ENCODE measurements at places on chromosomes 6 and 20. TPM values are rescaled to one million over a fixed set of nuclear protein-coding genes. Genes with fewer than 3 reads are reported as not detected.

CTCFL gene
- not detected for total RNA-seq

TMC2 gene
- not detected for total RNA-seq

BPIFA1 gene
- not detected for total RNA-seq

HLA-DRA gene
- not detected for total RNA-seq

C6orf15 gene
- not detected for total RNA-seq

CLPSL1 gene
- total RNA-seq: not detected

RBBP8NL gene
- total RNA-seq: not detected

PAK5 gene
- not detected for total RNA-seq

PANK2 gene
- 54.2 TPM for total RNA-seq

TBXT gene
- not detected for total RNA-seq

DNA sequence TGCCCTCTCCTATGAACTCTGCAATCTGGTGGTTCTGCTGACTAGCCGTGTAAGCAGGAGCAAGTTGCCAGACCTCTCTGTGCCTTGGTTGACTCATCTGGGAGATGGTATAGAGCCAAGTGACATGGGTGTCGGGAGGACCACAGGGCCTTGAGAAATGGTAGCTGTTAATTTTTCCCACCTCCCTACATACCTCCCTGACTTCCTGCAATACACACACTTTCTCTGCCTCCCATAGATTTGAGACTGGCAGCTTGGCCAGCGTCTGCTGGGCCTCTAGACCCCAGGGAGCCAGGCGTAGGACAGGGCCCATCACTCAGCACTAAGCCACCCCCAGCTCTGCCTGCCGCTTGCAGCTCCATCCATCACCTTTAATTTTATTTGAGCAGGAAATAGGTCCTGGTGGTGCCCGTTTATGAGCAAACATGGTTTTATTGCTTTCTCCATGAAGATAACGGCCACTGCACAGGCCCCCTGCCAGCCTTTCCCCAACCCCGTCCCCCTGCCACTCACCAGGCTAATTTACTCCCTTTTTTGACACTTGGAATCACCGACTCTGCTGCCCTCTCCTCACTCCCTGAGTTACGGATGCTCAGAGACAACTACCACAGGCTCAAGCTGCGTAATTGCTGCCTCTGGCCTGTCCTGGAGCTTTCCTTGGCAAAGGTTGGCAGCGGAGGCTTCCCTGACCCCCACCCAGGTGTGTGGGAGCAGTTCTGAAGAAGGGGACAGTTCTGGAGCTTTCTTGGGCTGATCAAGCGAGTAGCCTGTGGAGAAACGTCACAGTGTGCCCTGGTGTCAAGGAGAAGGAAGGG is 11.1 kb downstream of the GLP1R start:
- no peak for DNase-seq
- no peak overlapping the region for H3K27ac ChIP-seq
- no peaks in the 10 kb centered on the region for H3K4me1 ChIP-seq
- no peaks in the 10 kb centered on the region for H3K36me3 ChIP-seq
- H3K27me3 ChIP-seq: peaks cover 7% of the 10 kb centered on the region

DNA sequence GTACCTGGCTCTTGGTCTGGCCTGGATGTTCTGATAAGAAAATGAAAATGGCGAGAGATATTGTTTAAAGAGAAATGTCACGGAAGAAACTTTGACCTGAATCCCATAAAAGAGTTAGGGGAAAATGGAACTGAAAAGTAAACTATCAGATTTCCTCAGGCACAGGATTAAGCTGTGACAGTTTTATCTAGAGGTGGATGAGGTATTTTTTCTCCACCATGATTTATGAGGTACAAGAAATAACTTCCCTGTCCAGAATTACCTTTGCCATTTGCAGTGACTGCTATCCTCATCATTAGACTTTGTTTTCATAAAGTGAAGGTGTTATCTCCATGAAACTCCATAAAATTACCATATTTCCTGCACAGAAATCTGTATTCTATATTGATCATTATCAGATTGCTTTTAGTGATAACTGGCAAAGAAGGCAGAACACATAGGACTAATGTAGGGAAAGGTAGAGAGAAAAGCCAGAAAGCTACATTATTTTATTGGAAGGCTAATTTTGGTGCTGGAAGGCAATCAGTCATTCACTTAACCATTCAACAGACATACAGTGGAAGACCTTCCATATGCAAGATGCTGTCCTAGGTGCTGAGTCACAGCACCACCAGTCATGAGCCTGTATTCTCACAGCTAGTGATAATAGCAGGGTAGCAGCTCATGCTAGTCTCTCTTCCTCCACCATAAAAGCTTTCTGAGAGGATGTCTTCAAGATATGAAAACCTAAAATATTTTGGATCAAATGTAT is 427.3 kb upstream of the CITED2 start:
- no peaks in the 10 kb centered on the region for H3K27me3 ChIP-seq
- H3K27ac ChIP-seq: no peak overlapping the region
- H3K4me1 ChIP-seq: no peaks in the 10 kb centered on the region
- H3K4me3 ChIP-seq: no peak overlapping the region

DNA sequence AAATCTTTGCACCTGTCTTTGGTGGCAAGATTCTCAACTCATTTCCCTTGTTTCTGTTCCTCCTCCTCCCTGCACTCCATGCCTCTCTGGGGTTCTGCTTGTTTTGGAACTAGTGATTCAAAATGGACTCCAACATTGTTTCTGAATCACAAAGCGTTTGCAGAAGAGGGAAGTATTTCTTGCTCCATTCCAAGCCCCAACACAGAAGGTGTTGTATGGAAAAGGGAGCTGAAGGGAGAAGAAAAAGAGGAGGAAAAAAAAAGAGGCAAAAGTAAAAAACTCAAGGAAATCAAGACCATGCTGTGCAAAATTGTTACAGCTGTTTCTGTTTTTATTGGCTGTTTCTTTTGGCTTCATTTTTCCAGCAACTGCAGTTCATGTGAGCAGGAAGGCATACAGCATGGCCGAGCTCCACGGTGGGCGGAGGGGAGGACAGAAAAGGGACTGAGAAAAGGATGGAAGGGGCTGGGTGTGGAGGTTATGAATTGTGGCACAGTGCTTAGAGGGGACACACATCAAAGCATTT is 66.9 kb upstream of the PRL start:
- H3K4me3 ChIP-seq: no peak overlapping the region
- no peaks in the 10 kb centered on the region for H3K36me3 ChIP-seq
- DNase-seq: no peak
- no peaks in the 10 kb centered on the region for H3K27me3 ChIP-seq
- H3K4me1 ChIP-seq: peaks cover 43% of the 10 kb centered on the region
- H3K27ac ChIP-seq: peak overlapping the region; percentile 77

GRCh38 chr6:168155193-168155592 is 76.2 kb upstream of the FRMD1 start:
- H3K27ac ChIP-seq: peak overlapping the region; percentile 98
- no peak overlapping the region for H3K4me3 ChIP-seq
- DNase-seq: peak; percentile 54
- peaks cover 85% of the 10 kb centered on the region for H3K4me1 ChIP-seq
- H3K36me3 ChIP-seq: no peaks in the 10 kb centered on the region

GRCh38 chr6:136644597-136644952 is 94.4 kb upstream of the MAP7 start:
- H3K4me1 ChIP-seq: peaks cover 2% of the 10 kb centered on the region
- no peaks in the 10 kb centered on the region for H3K36me3 ChIP-seq
- no peaks in the 10 kb centered on the region for H3K27me3 ChIP-seq
- H3K4me3 ChIP-seq: no peak overlapping the region

- no peak for DNase-seq
- no peak overlapping the region for H3K27ac ChIP-seq
- peaks cover 25% of the 10 kb centered on the region for H3K27me3 ChIP-seq
- peaks cover 11% of the 10 kb centered on the region for H3K4me1 ChIP-seq
- H3K36me3 ChIP-seq: no peaks in the 10 kb centered on the region
These were observed 433.7 kb downstream of the MAFB start for GRCh38 chr20:40255365-40255764.

DNA sequence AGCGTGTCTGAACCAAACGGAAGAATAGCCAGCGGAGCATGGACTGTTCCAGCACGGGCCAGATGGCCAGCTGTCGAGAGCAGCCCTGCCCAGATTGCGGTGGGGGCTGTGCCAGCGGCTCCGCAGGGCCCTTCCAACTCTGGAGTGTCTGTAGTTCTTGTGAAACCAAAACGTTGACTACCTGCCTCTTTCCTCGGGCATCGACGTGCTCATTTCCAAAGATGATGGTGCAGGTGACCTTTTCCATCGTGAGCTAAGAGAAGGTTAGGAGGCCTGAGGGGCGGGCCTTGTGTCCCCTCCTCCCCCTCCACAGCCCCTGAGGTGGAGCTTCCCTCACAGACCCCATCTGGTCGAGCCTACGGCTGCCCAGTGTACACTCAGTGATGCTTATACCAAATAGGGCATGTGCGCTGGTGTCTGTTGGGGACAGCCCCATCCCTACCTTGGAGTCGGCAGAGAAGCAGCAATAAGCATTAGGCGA is 12.9 kb upstream of the C20orf144 start:
- DNase-seq: no peak
- H3K36me3 ChIP-seq: peaks cover 21% of the 10 kb centered on the region

DNA sequence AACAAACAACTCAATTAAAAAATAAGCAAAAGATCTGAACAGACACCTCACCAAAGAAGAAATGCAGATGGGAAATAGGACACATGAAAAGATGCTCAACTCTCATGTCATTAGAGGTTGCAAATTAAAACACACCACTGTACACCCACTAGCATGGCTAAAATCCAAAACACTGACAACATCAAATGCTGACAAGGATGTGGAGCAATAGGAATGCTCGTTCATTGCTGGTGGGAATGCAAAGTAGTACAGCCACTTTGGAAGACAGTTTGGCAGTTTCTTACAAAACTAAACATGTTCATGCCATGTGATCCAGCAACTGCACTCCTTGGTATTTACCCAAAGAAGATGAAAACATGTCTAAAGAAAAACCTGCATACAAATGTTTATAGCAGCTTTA is 47.2 kb downstream of the CDK19 start:
- no peak for DNase-seq
- no peak overlapping the region for H3K27ac ChIP-seq
- H3K27me3 ChIP-seq: no peaks in the 10 kb centered on the region
- H3K36me3 ChIP-seq: peaks cover 23% of the 10 kb centered on the region

GRCh38 chr20:59525500-59526241 is 78.7 kb upstream of the PHACTR3 start:
- no peak overlapping the region for H3K27ac ChIP-seq
- no peaks in the 10 kb centered on the region for H3K36me3 ChIP-seq
- no peak for DNase-seq
- no peak overlapping the region for H3K4me3 ChIP-seq
- peaks cover 40% of the 10 kb centered on the region for H3K27me3 ChIP-seq
- no peaks in the 10 kb centered on the region for H3K4me1 ChIP-seq

- H3K27ac ChIP-seq: no peak overlapping the region
- peaks cover 22% of the 10 kb centered on the region for H3K36me3 ChIP-seq
- H3K27me3 ChIP-seq: no peaks in the 10 kb centered on the region
- H3K4me1 ChIP-seq: peaks cover 12% of the 10 kb centered on the region
- no peak overlapping the region for H3K4me3 ChIP-seq
These were observed 19.7 kb downstream of the WRNIP1 start for GRCh38 chr6:2784930-2785329.

DNA sequence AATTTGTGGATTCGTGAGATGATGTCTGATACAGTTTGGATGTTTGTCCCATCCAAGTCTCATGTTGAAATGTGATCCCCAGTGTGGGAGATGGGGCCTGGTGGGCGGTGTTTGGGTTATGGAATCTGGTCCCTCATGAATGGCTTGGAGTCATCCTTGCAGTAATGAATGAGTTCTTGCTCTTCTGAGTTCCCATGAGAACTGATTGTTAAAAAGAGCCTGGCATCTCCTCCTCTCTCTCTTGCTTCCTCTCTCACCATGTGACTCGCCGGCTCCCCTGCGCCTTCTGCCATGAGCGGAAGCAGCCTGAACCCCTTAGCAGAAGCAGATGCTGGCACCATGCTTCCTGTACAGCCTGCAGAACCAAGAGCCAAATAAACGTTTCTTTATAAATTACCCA is 30.5 kb upstream of the RPP40 start:
- no peak for DNase-seq
- H3K36me3 ChIP-seq: no peaks in the 10 kb centered on the region
- no peaks in the 10 kb centered on the region for H3K27me3 ChIP-seq

GRCh38 chr6:14903176-14904038 is 342.5 kb upstream of the JARID2 start:
- peaks cover 2% of the 10 kb centered on the region for H3K36me3 ChIP-seq
- peaks cover 7% of the 10 kb centered on the region for H3K27me3 ChIP-seq
- DNase-seq: no peak

- H3K27me3 ChIP-seq: peaks cover 19% of the 10 kb centered on the region
- DNase-seq: no peak
- H3K4me1 ChIP-seq: no peaks in the 10 kb centered on the region
- no peak overlapping the region for H3K27ac ChIP-seq
- no peaks in the 10 kb centered on the region for H3K36me3 ChIP-seq
These were observed 154.0 kb downstream of the LY86 start for GRCh38 chr6:6742535-6742934.

DNA sequence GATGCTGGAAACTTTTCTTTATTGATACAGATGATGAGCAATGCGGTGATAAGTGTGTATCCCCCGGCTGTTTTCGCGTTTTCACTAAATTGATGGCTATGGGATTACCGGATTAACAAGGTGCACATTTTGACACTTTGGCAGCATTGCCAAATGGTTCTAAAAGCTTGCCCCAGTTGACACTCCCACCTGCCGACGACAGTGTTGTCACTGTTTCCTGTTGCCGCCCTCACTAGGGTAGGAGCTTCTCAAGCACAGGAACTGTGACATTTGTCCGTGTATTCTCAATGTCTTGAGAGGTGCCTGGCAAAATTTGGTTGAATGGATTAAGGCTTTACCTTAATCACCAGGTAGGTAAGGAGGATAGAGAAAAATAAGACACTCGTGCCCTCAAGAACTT is 9.8 kb upstream of the MAPK13 start:
- DNase-seq: no peak
- H3K36me3 ChIP-seq: peaks cover 12% of the 10 kb centered on the region
- H3K4me3 ChIP-seq: no peak overlapping the region
- no peaks in the 10 kb centered on the region for H3K27me3 ChIP-seq
- H3K27ac ChIP-seq: no peak overlapping the region
- peaks cover 6% of the 10 kb centered on the region for H3K4me1 ChIP-seq

- H3K36me3 ChIP-seq: no peaks in the 10 kb centered on the region
- DNase-seq: no peak
- no peak overlapping the region for H3K27ac ChIP-seq
- no peak overlapping the region for H3K4me3 ChIP-seq
These were observed 27.9 kb upstream of the MCM3 start for GRCh38 chr6:52312461-52312860.

Measured in osteocyte (in vitro differentiated cells).